H9 (cell line): ENCODE measurements at places on chromosomes 2 and 18. TPM values are rescaled to one million over a fixed set of nuclear protein-coding genes. Genes with fewer than 3 reads are reported as not detected.

TSGA10 gene
- 6.1 and 6.3 TPM in 2 replicates for total RNA-seq

LAMA1 gene
- 28.7 and 28.8 TPM in 2 replicates for total RNA-seq

SKA1 gene
- total RNA-seq, result 20.2 and 20.6 TPM in 2 replicates

PRSS56 gene
- total RNA-seq, result not detected in 2 replicates

SFXN5 gene
- total RNA-seq, result 28.9 and 30.9 TPM in 2 replicates

TMEM247 gene
- total RNA-seq, result not detected in 2 replicates

NT5DC4 gene
- not detected in 2 replicates for total RNA-seq

DNA sequence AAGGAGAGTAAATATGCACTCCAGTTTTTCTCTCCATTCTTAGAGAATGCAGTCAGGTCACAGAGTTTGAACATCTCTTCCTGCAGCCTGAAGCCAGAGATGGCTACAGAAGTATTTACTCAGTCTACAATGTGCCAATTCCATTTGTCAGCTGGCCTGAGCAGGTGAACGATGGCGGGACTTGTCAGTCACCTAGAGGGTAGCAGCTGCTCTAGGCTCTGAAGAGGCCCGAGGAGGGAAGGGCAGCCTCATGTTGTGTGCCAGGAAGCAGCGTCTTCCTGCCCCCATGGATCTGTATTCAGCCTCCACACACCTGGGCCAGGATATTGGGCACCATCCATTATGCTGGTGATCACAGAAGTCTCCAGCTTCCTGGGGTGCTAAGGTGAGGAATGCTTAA, 316.7 kb upstream of the CHAC2 start:
- no peak overlapping the region for H3K27ac ChIP-seq
- H3K4me3 ChIP-seq, result no peak overlapping the region
- no peaks in the 10 kb centered on the region; the same call in 1 of the 2 replicates for H3K4me1 ChIP-seq
- H3K36me3 ChIP-seq, result no peaks in the 10 kb centered on the region; the same call in 1 of the 3 replicates
- DNase-seq, result no peak

- no peaks in the 10 kb centered on the region; the same call in 1 of the 2 replicates for H3K4me1 ChIP-seq
- no peaks in the 10 kb centered on the region; the same call in 1 of the 2 replicates for H3K36me3 ChIP-seq
- H3K27me3 ChIP-seq, result no peaks in the 10 kb centered on the region; the same call in 1 of the 2 replicates
- DNase-seq, result no peak
- no peak overlapping the region for H3K27ac ChIP-seq
- H3K4me3 ChIP-seq, result no peak overlapping the region
These were observed 75.6 kb upstream of the ID2 start for GRCh38 chr2:8606226-8606625.

- H3K4me1 ChIP-seq, result 0 out of 2 replicates have a peak, but pooled peaks cover 3% of the 10 kb centered on the region
- H3K36me3 ChIP-seq, result no peaks in the 10 kb centered on the region
- DNase-seq, result no peak
- H3K4me3 ChIP-seq, result no peak overlapping the region
These were observed 37.8 kb upstream of the LDLRAD4 start for GRCh38 chr18:13180614-13181375.

DNA sequence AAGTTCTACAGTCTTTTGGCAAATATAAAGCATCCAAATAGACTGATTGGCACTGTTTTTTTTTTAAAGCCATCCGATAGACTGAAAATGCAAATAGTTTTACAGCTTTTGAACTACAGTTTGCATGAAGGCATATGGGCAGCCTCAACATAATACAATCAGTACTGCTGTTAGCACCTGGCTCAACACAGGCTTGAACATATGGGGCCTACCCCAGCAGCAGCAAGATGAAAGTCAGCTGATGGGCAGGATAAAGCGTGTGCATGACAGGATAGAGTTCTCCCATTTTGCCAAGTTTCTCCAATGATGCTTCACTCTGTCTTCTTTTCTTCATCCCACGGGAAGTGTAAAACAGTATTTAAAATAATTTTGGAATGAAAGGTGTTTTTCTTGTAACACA, 1.3 kb upstream of the AKAIN1 start:
- peaks cover 27% of the 10 kb centered on the region for H3K27me3 ChIP-seq
- DNase-seq, result no peak

GRCh38 chr2:96489663-96490062, 15.5 kb downstream of the NEURL3 start:
- H3K36me3 ChIP-seq, result no peaks in the 10 kb centered on the region
- no peaks in the 10 kb centered on the region; the same call in 1 of the 2 replicates for H3K27me3 ChIP-seq
- H3K27ac ChIP-seq, result no peak overlapping the region
- H3K4me3 ChIP-seq, result no peak overlapping the region
- no peak for DNase-seq
- H3K4me1 ChIP-seq, result no peaks in the 10 kb centered on the region

DNA sequence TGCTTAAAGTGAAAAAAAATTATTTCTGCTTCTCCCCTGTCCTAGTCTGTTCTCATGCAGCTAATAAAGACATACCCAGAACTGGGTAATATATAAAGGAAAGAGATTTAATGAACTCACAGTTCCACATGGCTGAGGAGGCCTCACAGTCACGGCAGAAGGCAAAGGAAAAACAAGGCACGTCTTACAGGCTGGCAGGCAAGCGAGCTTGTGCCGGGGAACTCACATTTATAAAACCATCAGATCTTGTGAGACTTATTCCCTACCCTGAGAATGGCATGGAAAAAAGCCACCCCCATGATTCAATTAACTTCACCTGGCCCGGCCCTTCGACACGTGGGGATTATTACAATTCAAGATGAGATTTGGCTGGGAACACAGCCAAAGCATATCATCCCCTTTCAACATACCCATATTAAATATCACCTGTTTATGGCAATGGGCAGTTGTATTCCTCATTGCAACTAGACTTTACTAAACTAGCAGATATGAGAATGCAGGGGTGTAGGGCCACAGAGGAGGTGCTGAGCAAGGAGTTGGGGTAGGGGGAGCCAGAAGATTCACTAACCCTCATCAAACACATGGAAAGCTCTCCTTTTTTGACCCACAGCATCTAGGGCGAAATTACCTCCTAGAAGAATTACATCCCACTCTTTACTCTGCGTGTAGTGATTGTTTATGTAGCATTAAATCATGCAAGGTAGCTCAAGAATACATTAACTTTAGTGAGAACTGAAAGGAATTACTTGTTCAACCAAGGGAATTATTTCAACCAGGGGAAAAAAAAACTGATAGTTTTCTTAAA, 183.3 kb upstream of the DOK6 start:
- no peaks in the 10 kb centered on the region for H3K36me3 ChIP-seq
- H3K27me3 ChIP-seq, result no peaks in the 10 kb centered on the region
- no peak overlapping the region for H3K27ac ChIP-seq

DNA sequence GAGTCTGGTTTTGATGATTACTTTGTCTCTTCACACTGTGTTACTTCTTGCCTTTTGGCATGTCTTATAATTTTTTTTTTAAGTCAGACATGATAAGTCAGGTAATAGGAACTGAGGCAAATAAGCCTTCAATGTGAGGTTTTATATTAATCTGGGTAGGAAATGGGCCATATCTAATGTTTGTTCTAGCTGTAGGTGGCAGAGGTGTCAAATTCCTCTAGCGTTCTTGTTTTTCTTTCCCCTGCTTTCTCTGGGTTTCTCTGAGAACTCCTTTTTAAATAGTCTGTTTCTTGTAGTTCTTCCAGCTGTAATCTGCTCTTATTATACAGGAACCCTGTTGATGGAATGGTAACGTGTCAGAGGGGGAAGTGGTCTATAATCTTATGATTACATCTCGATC, 5.7 kb downstream of the SP140 start:
- DNase-seq, result no peak
- peaks cover 14% of the 10 kb centered on the region for H3K36me3 ChIP-seq
- no peaks in the 10 kb centered on the region for H3K27me3 ChIP-seq
- H3K4me1 ChIP-seq, result peaks cover 3% of the 10 kb centered on the region; the same call in 1 of the 2 replicates
- H3K4me3 ChIP-seq, result no peak overlapping the region
- no peak overlapping the region for H3K27ac ChIP-seq

DNA sequence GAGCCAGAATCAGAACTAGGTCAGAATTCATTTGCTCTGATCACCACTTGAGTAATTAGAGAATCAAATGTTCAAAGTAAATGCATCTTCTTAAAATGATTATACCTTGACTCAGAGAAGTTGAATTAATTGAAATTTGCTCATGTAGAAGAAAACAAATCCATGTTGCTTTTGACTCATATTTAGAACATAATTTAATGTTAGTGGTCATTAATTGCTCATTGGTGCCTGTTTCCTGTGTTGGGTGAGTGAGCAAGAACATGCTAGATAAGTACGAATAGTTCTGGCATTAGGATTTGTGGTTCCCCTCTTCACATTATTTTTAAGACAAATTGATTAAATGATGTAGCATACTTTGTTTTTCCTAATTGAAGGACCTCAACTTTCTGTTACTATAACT, 19.0 kb downstream of the ACVR2A start:
- H3K27ac ChIP-seq, result no peak overlapping the region
- H3K4me1 ChIP-seq, result peaks cover 13% of the 10 kb centered on the region; the same call in 1 of the 2 replicates
- H3K36me3 ChIP-seq, result no peaks in the 10 kb centered on the region
- no peak overlapping the region for H3K4me3 ChIP-seq
- no peak for DNase-seq

- no peaks in the 10 kb centered on the region for H3K36me3 ChIP-seq
- no peaks in the 10 kb centered on the region; the same call in 1 of the 2 replicates for H3K27me3 ChIP-seq
- no peak overlapping the region for H3K4me3 ChIP-seq
- DNase-seq, result no peak
- H3K4me1 ChIP-seq, result no peaks in the 10 kb centered on the region; the same call in 1 of the 2 replicates
These were observed 98.7 kb upstream of the ALKAL2 start for GRCh38 chr2:386406-387103.

DNA sequence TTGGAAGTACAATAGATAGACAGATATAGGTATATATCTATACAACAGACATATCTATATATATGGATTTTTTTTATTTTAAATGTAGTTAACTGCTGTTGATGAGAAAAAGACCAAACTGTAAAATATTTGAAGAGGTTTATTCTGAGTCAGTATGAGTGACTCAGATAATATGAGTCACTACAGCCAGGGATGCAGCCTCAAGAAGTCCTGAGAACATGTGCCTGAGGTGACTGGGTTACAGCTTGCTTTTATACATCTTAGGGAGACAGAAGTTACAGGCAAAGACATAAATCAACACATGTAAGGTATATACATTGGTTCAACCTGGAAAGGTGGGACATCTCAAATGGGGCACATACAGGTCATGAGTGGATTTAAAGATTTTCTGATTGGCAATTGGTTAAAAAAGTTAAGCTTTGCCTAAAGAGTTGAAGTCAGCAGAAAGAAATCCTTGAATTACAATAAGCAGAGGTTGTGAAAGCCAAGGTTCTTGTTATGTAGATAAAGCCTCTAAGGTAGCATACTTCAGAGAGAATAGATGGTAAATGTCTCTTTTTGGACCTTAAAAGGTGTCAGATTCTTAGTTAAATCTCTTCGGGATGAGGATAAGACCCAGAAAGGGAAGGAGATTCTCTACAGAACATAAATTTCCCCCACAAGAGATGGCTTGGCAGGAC, 149.9 kb downstream of the RBM43 start:
- H3K4me1 ChIP-seq, result no peaks in the 10 kb centered on the region; the same call in 1 of the 2 replicates
- no peaks in the 10 kb centered on the region for H3K27me3 ChIP-seq
- peak overlapping the region; percentile 13; the same call in 1 of the 3 replicates for H3K4me3 ChIP-seq
- peak; percentile 27 for DNase-seq
- H3K27ac ChIP-seq, result peak overlapping the region; percentile 34
- H3K36me3 ChIP-seq, result peaks cover 23% of the 10 kb centered on the region

DNA sequence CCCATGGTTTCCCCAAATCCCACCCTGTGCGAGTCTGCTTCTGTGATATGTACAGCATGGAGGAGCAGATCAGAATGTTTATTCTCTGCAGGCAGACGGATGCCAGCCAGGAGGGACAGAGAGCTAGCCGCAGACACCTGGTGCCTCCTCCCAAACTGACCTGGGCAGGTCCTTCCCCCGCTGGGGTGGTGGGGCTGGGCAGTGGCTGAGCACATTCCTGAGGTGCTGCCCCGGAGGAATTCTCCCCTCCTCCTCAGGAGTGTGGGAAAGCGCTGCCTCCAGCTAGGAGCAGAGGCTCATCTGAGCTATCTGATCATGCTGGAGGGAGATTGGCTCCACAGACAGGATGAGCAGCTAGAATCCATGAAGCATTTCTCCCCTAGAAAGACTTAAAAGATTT, 21.7 kb downstream of the C2orf92 start:
- no peaks in the 10 kb centered on the region for H3K4me1 ChIP-seq
- H3K36me3 ChIP-seq, result no peaks in the 10 kb centered on the region
- DNase-seq, result peak; percentile 82
- no peak overlapping the region for H3K4me3 ChIP-seq
- no peak overlapping the region for H3K27ac ChIP-seq
- H3K27me3 ChIP-seq, result no peaks in the 10 kb centered on the region

DNA sequence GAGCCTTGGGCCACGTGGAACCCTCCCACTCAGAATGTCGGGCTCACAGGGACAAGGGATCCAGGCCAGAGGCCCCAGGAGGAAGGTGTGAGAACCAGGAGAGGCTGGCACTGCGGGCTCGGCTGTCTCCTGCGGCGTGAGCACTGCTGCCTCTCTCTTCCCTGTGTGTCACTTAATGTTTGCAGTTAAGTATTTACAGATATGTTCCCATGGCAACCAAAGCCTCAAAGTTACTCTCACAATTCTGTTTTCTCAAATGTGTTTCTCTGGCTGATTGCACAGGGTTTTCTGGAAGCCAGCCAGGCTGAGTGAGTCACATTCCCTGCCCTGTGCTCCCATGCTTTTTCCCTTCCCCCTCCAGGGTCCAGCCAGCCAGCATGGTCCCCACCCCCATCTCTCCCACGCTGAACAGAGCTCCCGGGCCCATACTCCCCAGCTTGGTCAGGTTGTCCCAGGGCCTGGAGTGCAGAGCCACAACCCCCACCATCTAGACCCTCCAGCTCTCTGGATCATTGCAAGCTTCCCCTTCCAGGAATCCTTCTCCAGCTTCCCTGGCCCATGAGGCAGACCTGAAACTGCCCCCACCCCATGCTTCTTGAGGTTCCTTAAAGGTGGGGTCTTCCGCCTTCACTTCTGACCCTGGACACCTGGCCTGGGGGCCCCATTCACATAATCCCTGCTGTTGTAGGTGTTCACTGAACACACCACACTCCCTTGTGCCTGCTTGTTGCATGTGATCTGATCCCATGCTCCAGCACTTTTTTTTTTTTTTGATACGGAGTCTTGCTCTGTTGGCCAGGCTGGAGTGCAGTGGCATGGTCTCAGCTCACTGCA, 265.9 kb downstream of the CELF4 start:
- H3K36me3 ChIP-seq, result no peaks in the 10 kb centered on the region
- DNase-seq, result no peak
- H3K4me3 ChIP-seq, result no peak overlapping the region
- H3K27me3 ChIP-seq, result no peaks in the 10 kb centered on the region
